Heart right ventricle (tissue), 16 donors: ENCODE measurements at places on chromosomes 7 and 10. TPM values are rescaled to one million over a fixed set of nuclear protein-coding genes. Genes with fewer than 3 reads are reported as not detected.

Gene ZNF365
- 0.05 TPM for total RNA-seq

Gene GPAM
- 26.7 TPM for total RNA-seq

Gene KCNH2
- 77.6 TPM for total RNA-seq

Gene TM9SF3
- total RNA-seq, result 59.7 TPM

Gene MINDY4
- total RNA-seq, result 3.4 TPM

Gene ARHGEF5
- total RNA-seq, result 2.0 TPM
